Large intestine (tissue), 12 donors: ENCODE measurements at places on chromosomes 3 and 15. TPM values are rescaled to one million over a fixed set of nuclear protein-coding genes. Genes with fewer than 3 reads are reported as not detected.

The ADAM10 gene
- 110 TPM for polyA plus RNA-seq

The TRPM1 gene
- polyA plus RNA-seq, result not detected

The EIF4E3 gene
- 7.7 TPM for polyA plus RNA-seq

The MAP6D1 gene
- 1.5 TPM for polyA plus RNA-seq

The GXYLT2 gene
- polyA plus RNA-seq, result 3.1 TPM

The DLL4 gene
- 12.3 TPM for polyA plus RNA-seq

The PLOD2 gene
- 92.2 TPM for polyA plus RNA-seq

The LYZL4 gene
- polyA plus RNA-seq, result not detected

The PPP1R14D gene
- polyA plus RNA-seq, result 14.0 TPM

The EFHB gene
- polyA plus RNA-seq, result 0.46 TPM

The VEPH1 gene
- polyA plus RNA-seq, result 0.63 TPM

The EFCC1 gene
- 4.1 TPM for polyA plus RNA-seq

The PLSCR5 gene
- polyA plus RNA-seq, result 0.10 TPM

The SHF gene
- 13.4 TPM for polyA plus RNA-seq

The MAGEL2 gene
- polyA plus RNA-seq, result 2.0 TPM

The P2RY14 gene
- polyA plus RNA-seq, result 2.8 TPM

The ACKR2 gene
- 2.6 TPM for polyA plus RNA-seq

The ATP11B gene
- polyA plus RNA-seq, result 48.5 TPM

The HYAL1 gene
- polyA plus RNA-seq, result 2.1 TPM

The ARNT2 gene
- 8.0 TPM for polyA plus RNA-seq

The INSYN1 gene
- polyA plus RNA-seq, result 3.7 TPM

The AKAP13 gene
- polyA plus RNA-seq, result 68.9 TPM

The CHRFAM7A gene
- 3.2 TPM for polyA plus RNA-seq

The CD80 gene
- polyA plus RNA-seq, result 0.45 TPM

The DPPA4 gene
- polyA plus RNA-seq, result 1.3 TPM

The ACKR4 gene
- polyA plus RNA-seq, result 4.4 TPM
